MM.1S (cell line): ENCODE measurements at places on chromosomes 11 and 22.
A peak's percentile ranks its signal among the peaks of the same experiment; 100 is the strongest.

DNA sequence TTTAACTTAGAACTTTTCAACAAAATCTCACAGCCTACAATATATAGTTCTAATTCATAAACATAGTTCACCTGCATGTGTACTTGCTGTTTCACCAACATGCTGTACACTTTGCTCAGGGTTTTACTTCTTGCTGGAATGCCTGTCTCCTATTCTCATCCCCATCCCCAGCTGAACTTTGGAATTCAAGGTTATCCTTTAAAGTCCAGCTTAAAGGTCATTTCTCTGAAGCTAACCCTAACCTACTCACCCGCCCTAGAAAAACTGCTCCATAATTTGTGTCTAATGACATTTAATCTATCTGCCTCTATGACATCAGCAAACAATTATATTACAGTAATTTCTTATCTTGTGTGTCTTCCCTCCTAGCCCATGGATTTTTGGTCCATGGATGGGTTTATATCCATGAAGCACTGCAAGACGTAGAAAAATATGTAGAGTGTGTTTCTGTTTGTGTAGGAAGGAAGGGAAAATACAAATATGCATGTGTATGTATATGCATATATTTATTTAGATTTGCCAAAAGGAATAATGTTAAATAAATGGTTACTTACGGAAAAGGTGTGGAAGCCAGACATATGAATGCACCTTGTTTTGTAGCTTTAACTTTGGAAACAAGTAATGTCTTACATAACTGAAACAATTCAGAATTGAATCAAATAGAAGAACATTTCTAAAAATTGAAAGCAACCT lies 99.5 kb upstream of the APOA1 start:
- DNase-seq: no peak

DNA sequence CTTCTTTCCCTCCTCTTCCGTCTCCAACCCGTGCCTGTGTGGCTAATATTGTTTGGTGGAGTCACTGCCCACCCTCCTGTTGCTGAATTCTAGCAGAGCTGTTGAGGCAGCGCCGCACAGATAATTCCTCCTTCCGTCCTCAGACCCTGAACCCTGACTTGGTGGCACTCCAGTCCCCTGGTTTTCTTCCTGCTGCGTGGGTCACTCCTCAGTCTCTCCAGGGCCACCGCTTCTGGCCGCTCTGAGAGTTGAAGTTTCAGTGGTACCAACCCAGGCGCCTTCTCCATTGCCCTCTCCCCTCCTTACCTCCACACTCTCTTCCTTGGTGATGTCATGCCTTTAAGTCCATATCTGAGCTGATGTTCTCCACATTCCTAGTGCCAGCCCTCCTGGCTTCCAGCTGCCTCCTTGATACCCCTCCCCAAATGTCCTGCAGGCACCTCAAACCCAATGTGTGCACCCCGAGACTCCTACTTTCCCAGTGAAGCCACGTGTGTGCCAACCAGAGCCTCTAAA lies 54.5 kb upstream of the RASD2 start:
- no peak for DNase-seq

GRCh38 chr11:74838188-74838587 lies 89.5 kb downstream of the RNF169 start:
- no peak for DNase-seq

- no peak for DNase-seq
Observed at GRCh38 chr11:12968826-12969225, 40.3 kb upstream of the RASSF10 start.

DNA sequence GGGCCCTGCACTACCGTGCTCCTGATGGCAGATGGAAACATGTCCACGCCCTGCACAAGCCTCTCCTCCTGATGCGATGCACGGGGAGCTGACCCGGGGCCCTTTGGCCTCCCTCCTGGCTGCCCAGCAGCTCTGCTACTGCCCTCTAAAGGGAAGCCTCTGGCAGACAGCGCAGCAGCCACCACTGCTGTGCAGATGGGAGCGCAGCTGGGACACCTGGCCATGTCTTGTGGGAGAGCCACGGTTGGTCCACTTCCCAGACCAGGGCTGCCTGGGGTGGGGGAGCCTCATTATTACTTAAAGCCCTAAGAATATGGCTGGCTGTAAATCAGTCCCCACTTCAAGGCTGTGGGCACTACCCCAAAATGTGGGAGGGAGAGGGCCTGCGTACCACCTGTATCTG lies 38.3 kb downstream of the TBX1 start:
- no peak for DNase-seq

- DNase-seq: no peak
Observed at GRCh38 chr11:103948187-103948763, 88.2 kb upstream of the DDI1 start.

DNA sequence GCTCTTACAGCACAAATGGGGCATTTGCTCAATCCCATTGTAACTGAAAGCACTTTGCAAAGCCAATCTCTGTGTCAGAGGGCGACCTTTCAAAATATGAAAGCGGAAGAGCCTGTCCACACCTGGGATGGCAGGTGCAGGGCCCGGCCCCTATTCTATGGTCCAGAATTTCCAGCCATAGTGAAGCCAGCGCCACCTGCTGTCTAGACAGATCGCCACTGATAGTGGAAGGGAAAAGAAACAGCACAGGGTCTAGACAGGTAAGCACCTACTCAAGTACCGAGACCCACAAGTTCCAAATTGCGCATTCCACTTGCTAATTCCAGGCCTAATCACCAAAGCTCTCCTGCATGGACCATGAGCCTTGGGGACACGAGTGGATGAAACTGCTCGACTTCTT lies 141.4 kb downstream of the NTM start:
- peak; percentile 88 for DNase-seq

DNA sequence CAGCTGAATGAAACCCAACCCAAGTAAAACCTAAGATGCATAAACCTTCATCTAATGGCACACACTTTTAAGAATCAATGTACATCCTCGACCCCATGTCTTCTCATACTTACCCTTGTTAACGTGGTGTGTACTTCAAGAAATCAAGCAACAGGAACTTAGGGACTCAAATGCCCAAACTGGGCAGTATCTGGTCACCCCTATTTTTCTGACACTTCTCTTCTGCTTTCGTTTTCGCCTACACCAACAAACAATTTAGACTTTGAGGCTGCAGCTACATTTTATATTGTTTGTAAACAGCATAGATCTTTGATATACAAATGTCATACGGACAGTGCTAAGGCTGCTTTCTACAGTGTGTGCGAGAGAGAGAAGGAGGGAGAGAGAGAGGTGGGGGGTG lies 1044.0 kb downstream of the NTM start:
- DNase-seq: no peak

DNA sequence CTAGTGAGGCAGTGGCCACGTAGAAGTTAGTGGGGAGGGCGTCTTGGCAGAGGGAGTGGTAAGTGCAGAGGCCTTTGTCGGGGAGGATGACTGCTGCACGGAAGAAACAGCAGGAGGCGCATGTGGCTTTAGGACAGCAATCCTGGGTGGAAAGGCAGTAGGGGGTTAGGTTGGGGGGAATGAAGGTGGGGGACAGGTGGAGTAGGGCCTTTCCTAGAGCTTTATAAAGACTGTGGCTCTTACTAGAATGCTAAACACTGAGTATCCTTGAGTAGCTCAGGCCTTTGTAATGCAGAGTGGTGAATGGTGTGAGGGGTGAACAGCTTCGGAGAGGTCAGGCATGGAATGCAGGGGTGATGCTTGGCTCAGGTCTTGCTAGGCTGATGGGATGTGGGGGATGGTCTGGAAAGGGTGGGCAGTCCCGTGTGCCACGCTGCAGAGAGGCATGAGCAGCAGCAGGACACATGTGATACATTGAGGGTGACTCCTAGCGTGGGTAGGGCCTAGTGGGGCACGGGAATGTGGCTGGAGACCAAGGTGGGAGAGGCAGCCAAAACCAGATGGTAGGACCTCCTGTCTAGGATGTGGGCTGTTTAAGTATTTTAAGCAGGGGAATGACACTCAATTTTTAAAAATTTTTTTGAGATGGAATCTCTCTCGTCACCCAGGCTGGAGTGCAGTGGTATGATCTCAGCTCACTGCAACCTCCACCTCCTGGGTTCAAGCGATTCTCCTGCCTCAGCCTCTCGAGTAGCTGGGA lies 19.2 kb downstream of the AP2A2 start:
- no peak for DNase-seq

DNA sequence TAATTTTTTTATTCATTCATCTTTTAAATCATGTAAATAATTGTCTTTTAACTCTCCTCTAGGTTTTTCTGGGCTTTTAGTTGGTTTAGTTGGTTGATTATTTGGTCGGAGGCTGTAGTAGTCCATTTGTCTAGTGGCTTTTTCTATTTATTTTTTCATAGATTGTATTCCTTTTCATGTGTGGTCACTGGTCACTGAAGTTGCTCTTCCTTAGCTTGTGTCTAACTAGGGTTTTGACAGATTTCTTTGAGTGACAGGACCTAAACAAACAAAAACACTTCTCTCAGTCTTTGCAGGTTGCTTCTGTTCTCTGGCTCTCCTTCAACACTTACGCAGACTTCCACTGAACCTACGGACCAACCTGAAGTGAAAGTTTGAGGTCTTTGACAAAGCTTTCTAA lies 112.6 kb downstream of the EMSY start:
- no peak for DNase-seq

GRCh38 chr22:30486661-30487115 lies 14.9 kb upstream of the SEC14L3 start:
- DNase-seq: no peak
